ENCODE measurements at places on chromosomes 7 and 10. TPM values are rescaled to one million over a fixed set of nuclear protein-coding genes. Genes with fewer than 3 reads are reported as not detected.

GRCh38 chr10:98316661-98317060 is 48.7 kb upstream of the LOXL4 start:
- ATAC-seq: peak; percentile 35

DNA sequence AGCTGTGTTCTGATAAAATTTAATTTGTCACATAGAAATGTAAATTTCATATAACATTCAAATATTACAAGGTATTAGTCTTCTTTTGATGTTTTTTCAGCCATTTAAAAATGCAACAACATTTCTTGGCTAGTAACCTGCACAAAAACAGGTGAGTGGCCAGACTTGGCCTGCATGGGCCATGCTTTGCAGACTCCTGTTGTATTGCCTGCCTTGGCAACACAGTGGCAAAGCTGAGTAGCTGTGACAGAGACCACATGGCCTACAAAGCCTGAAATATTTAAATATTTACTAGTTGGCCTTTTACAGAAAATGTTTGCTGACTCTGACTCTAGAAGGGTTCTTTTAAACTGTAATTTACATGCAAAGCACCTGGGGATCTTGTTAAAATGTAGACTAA is 13.5 kb upstream of the TBX20 start:
- ATAC-seq: no peak

DNA sequence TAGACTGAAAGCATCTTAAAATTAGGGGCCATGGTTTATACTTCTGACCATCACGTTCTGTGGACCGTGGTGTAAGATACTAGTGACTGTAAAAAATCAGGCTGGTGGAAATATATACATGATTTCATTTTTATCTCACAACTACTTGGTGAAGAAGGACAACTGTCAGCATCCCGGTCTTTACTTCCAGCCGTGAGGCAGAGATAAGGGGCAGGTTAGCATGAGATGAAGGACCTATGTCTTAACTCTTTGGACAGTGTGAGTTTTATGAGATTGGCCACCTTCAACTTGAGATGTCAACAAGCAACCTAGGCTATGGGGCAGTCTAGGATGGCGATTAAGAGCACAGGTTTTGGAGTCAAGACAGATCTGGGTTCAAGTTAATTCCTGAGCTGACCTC is 37.5 kb upstream of the FAM171A1 start:
- no peak for ATAC-seq

DNA sequence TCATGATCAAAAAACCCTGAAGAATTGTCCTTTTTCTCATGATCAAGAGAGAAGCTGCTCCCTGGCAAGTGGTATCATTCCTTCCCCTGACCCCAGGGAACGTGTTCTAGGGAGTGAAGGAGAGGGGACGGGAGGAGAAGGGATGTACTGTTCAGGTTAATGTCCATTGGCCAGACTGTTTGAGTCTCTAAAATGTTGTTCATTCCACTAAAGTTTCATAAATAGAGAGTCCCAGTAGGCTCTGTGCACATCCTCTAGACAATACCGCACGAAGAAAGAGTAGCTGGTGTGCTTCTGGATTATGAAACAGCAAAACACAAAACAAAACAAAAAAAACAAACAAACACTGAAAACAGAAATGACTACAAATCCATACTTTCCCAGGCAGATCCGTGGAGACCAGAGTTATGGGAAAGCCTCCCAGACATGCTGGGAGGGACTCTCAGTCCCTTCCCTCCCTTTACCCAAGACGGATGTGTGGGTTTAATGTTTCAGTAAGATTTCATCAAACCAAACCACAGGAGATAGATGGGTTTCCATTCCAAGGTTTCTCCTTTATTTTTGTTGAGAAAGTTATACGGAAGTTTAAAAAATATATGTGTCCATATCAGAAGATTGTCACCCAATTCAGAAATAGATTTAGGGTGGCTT is 66.5 kb upstream of the TNS3 start:
- ATAC-seq: no peak

- no peak for ATAC-seq
These were observed 370.1 kb downstream of the FRMD4A start for GRCh38 chr10:13960603-13961002.

DNA sequence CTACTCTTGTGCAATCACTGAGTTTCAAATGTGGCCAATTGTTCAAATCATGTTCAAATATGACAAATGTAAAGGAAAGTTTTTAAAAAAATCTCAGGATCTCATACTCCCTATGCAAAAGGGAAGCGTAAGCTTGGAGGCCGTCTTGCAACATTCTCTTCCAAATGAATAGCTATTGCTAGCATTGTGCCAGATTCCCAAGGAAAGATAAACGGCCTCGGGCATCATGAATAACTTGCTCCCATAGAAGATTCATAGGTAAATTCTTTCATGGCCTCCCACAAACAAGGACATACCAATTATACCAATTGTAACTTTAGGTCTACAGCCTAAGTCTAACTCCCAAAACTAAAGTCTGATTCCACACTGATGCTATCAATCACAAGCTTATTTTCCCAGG is 416.9 kb downstream of the THSD7A start:
- ATAC-seq: no peak

- ATAC-seq: no peak
These were observed 85.6 kb downstream of the CHST15 start for GRCh38 chr10:124007773-124008145.

The SPDYE9 gene
- total RNA-seq: not detected

The EN2 gene
- total RNA-seq: not detected

The SLC16A9 gene
- 14.3 TPM for total RNA-seq

The TMEM236 gene
- 0.16 TPM for total RNA-seq

DNA sequence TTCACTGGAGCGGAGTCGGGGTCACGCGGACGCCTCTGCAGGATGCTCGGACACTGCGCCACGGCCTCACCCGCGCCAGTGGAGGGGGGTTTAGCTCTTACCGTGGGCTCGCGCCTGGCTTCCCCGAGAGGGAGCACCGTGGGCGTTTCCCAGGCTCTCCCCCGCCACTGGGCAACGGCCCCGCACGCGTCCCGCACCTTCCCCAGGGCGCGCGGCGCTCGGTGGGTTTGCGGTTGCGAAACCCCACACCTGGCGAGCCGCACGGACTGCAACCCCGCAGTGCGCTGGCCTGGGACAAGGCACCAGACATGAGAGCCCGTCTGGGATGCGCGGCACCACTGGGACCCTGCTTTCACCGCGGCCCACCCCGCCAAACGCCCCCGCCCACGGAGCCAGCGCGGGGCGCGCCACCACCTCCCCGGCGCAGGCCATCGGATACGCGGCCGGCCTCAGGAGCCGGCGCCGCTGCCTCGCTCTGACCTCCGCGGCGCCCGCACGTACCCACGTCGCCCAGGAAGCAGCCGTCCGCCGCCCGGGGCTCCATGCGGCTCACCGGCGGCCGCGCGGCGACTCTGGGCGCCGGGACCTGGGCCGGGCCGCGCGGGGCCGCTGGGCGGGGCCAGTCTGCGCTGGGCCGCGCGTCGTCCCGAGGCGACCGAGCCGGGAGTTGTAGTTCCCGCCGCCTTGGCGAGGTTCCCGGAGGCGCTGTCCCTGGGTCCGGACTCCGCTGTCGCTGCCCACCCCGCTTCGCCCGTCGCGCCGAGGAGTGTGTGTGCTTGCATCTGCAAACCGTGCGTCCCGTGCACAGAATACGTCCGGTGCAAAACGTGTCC is at the start of gene ASB13:
Gene ASB13, minus strand, starts transcription at position 588 of the 833 bp plus-strand sequence. Its CDS starts 44 bp downstream, at position 544.
- ATAC-seq: peak; percentile 92

DNA sequence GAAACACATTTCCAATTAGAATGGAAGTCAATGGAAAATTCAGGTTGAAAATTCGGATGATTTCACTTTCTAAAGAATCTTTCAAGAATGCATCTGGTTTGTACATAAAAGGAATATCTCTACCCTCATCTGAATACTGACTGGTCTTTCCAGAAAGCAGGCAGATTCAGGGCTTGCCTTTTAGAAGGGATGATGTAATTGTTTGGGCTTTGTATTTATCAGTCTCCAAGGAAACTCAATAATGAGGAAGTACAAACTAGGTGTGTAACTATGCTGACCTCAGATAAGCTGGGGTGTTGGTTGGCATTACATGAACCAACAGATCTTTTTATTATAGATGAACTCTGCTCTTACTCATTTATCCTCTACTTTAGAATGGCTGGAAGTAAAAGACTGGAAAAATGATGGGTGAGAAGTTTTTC is 24.1 kb downstream of the PDLIM1 start:
- peak; percentile 94 for ATAC-seq

The SFTPA1 gene
- total RNA-seq: 0.32 TPM

- no peak for ATAC-seq
These were observed 163.3 kb upstream of the GLI3 start for GRCh38 chr7:42400211-42400772.

GRCh38 chr7:155489158-155489840 is 31.4 kb downstream of the EN2 start:
- no peak for ATAC-seq

GRCh38 chr7:3154317-3154716 is 110.7 kb upstream of the CARD11 start:
- no peak for ATAC-seq

DNA sequence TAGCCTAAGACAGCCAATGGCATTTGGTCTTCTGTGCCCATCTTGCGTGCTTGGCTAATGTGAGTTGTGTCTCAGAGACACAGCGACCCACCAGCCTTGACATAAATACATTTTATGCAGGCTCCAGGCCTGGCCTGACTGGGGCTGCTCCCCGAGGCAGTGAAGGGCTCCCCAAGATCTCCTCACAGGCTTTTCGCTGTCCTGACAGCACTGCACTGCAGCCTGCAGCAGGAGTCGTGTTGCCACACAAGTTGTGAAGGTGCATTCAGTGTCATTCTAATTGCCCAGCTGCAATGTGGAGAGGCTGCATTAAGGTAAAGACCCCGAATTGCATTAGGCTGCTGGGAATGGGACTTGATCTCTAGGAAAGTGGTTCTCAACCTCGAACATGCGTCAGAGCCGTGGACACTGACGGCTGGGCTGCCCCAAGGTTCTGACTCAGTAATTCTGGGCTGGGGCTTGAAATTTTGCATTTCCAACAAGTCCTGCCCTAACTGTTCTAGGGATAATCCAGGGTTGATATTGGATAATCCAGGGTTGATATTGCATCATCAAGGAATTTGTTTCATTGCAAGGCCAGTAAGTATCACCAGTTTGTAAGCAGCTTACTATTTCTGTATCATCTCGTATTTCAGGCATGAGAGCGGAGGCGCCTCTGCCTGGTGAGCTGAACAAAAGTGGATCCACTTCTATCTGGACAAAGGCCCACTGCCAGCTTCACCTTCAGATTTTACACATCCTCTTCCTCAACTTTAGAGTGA is 108.7 kb upstream of the INSIG1 start:
- no peak for ATAC-seq

- ATAC-seq: no peak
These were observed 751.4 kb upstream of the GALNT17 start for GRCh38 chr7:70380421-70381015.

- no peak for ATAC-seq
These were observed 69.1 kb upstream of the ITGB1 start for GRCh38 chr10:33027088-33027487.

DNA sequence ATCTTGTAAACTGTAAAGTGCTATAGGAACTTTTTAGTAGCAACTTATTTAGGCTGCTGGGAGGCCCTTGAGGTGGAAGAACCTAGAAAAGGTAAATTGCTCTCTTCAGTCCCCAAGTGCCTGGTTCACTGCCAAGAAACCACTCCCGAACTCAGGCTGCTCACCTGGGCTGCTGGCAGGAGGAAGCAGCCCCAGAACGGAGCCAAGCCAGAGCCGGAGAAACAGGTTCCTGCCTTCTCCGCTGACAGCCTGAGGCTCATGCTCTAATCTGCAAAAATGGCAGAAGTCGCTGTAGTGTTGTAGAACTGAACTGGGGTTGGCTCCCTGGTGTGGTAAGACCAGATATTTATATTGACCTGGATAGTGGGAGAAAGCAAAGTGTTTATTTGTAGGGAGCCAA is 136.0 kb downstream of the CUL2 start:
- peak; percentile 93 for ATAC-seq

The IRF5 gene
- 15.7 TPM for total RNA-seq

The INA gene
- 1.4 TPM for total RNA-seq

DNA sequence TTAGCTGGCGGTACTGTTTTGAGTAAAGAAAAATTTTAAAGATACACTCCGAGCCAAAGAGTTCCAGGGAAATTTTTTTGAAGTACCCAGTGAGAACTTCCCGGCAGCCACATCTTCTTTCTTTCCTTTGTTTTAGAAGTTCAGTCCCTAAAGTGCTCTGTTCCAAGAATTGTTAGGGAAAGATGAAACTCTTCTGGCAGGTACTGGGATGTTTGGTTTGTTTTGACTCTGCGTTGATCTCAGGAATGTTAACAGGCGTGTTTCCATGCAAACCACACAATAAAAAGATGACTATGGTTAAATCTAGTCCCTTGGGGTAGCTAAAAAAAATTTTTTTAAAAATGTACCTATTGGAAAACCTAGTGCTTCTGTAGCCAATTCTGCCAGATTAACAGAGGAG is 224.7 kb upstream of the PHYHIPL start:
- ATAC-seq: no peak

- ATAC-seq: no peak
These were observed 314.1 kb downstream of the SNX13 start for GRCh38 chr7:17626235-17626634.

The GPRIN2 gene
- 4.5 TPM for total RNA-seq

DNA sequence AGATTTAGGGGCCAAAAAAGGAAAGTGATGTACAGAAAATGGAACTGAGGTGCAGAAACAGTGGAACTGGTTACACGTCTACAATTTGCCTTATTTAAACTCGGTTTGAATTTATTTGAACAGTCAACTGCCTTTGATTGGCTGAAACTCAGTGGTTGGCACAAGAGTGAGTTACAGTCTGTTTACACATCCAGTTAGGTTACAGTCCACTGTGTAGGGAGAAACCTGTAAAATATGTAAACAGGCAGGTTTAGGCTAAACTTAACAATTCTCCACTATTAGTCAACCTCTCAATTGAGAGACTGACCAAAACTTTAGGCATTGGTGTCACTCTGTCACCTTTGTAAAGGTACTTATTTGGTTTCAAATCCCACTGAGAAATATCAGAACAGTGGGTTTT is 40.3 kb upstream of the RELN start:
- ATAC-seq: no peak

GRCh38 chr10:78072504-78072903 is 38.8 kb downstream of the RPS24 start:
- no peak for ATAC-seq

GRCh38 chr10:124318811-124319210 is 99.9 kb downstream of the OAT start:
- no peak for ATAC-seq

DNA sequence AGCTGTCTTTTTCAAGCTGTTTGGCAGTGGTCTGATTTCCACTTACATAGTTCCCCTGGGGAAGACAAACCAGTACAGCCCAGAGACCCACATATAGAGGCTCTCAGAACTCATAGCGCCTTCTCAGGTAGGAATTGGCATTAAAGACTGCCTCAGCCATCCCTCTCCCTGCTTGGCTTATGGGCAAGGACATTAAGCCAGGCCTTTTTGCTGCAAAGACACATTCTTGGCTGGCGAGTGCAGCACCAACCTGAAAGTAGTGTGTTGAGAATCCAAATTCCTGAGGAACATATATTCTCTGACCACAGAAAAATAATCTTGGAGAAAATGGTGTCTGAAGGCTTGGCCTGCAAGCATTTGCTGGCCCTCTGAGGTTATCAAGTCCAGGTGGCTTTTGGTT is 39.2 kb upstream of the HPS1 start:
- ATAC-seq: no peak

The FZD1 gene
- total RNA-seq: 7.1 TPM

GRCh38 chr10:108141064-108141463 is 976.6 kb upstream of the SORCS1 start:
- no peak for ATAC-seq

- no peak for ATAC-seq
These were observed 24.5 kb upstream of the MSRB2 start for GRCh38 chr10:23070913-23071218.

GRCh38 chr7:155815332-155816191 is 3.3 kb upstream of the SHH start:
- peak; percentile 82 for ATAC-seq

- no peak for ATAC-seq
These were observed 108.5 kb downstream of the ST7 start for GRCh38 chr7:117061751-117062150.
